ENCODE measurements at places on chromosomes 11 and 22.
A peak's percentile ranks its signal among the peaks of the same experiment; 100 is the strongest.

DNA sequence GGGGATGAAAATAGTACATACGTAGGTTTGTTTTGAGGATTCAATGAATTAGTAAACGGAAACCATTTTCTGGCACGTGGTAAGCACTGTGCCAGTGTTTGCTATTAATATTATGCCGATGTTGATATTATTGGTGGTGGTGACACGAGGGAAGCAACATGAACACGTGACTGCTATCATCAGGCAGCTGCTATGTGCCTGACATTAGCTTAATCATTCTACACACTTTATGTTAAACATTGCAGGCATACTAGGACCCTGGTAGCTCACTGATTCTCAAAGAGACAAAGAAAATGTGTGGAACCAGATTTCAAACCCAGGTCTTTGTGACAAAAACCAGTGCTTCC lies 656 bp downstream of the SRRD start:
- DNase-seq: peak; percentile 16

GRCh38 chr11:66548041-66548440 lies 1.3 kb downstream of the ACTN3 start:
- no peak for DNase-seq

- DNase-seq: no peak
These were observed 111.4 kb upstream of the PITPNB start for GRCh38 chr22:28030473-28030872.

DNA sequence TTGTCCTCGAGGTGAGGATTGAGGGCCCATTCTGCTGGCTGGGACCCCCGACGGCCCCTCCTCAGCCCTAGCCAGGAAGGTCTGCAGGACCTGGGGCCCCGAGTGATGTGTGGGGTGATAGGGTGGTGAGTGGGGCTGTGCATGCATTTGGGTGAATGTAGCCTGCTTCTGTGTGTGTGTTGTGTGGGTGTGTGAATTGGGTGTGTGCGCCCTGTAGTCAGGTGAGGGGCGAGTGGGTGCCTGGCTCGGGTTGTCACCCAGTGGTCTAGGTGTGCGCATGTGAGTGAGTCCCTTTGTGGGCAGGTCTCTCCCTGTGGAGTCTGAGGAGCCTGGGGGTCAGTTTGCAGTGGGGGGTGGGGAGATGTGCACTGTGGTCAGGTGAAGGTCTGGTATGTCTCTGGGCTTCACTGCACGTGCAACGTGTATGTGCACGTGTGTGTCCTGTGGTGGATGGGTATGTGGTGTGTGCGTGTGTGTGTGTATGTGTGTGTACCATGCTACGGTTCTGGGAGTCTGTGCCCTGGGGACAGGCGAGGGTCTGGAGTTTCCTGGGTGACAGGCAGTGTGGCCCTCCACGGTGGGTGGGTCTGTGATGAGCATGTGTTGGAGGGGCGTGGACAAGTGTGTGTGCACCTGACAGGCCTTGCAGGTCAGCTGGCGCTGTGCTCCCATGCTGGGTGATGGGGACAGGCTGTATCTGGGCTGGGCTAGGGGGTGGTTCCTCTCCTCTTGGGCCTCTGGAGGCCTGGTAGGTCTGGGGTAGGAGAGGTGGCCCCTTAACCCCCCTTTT lies 1.0 kb downstream of the TMEM151A start:
- DNase-seq: no peak

DNA sequence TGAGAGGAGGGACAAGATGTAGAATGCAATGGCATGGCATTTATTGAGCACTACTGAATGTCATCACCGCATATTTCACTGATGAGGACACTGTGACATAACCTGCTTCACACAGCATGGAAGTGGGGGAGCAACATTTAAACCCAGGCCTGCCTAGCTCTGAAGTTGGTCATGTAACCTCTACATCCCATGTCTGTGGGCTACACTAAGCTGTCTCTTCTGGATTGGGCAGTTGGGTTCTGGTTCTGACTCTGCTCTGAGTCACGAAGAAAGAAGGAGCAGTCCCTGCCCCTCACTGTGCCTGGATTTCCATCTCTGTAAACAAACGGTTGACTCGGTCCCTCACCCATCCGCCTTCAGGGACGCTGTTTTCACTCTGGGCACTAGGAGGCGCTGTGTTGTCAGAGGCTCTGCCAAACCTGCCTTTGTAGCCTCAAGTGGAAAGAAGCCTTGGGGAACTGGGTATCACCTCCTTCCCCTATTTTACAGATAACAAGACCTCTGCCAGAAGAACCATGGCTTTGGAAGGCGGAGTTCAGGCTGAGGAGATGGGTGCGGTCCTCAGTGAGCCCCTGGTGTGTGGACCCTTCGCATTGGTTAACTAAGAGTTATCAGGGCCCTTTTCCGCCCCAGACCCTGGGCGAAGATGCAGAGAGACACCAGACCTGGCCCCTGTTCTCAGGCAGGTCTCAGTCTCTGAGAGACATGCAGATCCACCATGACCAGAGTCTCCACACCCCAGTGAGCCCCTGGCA lies 12.7 kb upstream of the ARHGEF17 start:
- DNase-seq: peak; percentile 76

DNA sequence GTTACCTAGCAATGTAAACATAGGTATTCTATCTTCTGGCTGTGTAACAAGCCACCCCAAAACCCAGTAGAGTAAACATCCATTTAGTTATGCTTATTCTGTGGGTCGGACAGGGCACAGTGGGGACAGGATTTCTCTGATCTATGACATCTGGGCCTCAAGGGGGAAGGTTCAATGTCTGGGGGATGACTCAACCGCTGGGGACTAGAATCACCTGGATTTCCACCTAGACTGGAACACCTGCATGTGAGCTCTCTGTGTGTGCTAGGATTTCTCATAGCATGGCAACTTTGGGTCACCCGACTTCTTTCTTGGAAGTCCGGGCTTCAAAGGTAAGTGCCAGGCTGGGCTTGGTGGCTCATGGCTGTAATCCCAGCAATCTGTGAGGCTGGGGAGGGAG lies 36.5 kb upstream of the MICAL2 start:
- DNase-seq: no peak

- DNase-seq: no peak
These were observed 27.4 kb downstream of the TUB start for GRCh38 chr11:8108421-8108820.

DNA sequence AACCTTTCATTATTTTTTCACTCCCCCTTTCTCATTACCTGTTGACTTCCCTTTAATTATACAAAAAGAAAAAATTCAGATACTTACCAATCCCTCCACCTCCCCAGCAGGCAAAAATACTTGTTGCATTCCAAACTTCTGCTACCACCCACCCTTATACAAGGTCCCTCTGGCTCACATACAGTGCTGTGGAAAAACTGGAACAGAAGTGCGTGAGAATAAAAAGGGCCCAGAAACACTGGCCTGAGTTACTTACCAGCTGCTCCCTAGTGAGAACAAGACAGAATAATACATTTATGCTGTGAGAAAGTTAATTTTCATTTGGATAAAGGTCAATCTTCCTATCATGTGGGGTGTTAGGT lies 46.9 kb upstream of the RAPSN start:
- no peak for DNase-seq

GRCh38 chr22:22422629-22423112 lies 85.9 kb downstream of the ZNF280B start:
- DNase-seq: peak; percentile 63

GRCh38 chr11:66361502-66361941 lies 10.0 kb downstream of the SLC29A2 start:
- no peak for DNase-seq

DNA sequence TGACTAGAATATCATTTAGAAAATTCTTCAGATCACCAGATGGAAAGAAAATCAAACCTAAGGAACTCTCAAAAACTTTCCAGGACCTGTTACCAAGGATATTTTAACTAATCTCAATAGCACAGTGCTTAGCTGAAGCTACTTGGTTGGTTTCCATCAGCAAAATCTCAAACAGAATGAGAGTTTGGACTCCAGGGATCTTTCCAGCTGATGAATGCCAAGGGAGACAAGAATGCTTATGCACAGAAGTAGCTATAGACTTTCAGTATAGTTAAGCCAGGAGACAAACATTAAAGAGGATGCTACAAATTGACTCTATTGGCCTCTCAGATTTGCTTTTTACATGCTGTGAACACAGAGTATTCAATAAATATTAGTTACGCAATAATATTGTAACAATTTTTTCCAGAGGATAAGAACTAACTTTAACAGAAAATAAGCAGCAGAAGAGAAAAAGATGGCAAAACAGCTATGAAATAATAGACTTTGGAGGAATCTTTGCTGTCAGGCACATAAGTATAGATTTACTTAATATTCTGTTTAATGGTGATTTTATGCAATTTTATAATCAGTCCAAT lies 331.4 kb downstream of the DLG2 start:
- no peak for DNase-seq

- no peak for DNase-seq
These were observed 2.0 kb upstream of the CASTOR1 start for GRCh38 chr22:30291058-30291892.

GRCh38 chr22:32333141-32333768 lies 24.4 kb upstream of the RFPL3 start:
- no peak for DNase-seq

- no peak for DNase-seq
These were observed 1.1 kb downstream of the KCNQ1 start for GRCh38 chr11:2445746-2446551.

GRCh38 chr11:61079416-61080150 lies 22.7 kb upstream of the CD5 start:
- DNase-seq: no peak

DNA sequence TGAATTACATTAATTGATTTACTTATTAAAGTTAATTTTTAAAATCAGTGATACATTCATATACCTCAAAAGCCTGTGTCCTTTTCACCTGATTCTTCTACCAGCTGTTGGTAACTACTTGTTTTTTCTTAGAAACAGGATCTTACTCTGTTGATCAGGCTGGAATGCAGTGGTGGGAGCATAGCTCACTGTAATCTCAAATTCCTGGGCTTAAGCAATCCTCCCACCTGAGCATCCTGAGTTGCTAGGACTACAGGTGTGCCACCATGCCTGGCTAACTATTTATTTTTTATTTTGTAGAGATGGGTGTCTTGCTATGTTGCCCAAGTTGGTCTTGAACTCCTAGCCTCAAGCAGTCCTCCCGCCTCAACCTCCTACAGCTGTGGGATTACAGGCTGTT lies 4.7 kb downstream of the TRIM44 start:
- no peak for DNase-seq

- no peak for DNase-seq
These were observed 4.7 kb downstream of the TPST2 start for GRCh38 chr22:26585104-26585790.

DNA sequence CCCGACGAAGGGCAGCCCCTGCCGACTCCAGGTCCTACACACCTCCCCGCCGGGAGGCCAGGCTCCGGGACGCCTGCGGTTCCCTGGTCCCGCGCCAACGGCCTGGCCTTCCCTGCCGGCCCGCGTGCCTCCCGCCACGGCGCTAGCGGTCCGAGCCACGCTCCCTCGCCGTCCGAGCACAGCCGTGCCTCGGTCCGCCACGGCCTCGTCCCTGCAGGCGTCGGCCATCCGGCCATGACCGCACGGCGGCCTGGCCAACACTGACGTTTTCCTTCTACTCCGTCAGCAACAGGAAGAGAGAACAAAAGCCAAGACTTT lies 532 bp downstream of the EIF4G2 start:
- no peak for DNase-seq

- no peak for DNase-seq
These were observed 757.5 kb downstream of the NELL1 start for GRCh38 chr11:21426931-21427330.

GRCh38 chr11:111230122-111230465 lies 15.4 kb upstream of the POU2AF2 start:
- no peak for DNase-seq

- DNase-seq: peak; percentile 14
These were observed 2.1 kb upstream of the DMC1 start for GRCh38 chr22:38572065-38572464.

GRCh38 chr11:65779669-65779918 lies 1.2 kb downstream of the AP5B1 start:
- no peak for DNase-seq

DNA sequence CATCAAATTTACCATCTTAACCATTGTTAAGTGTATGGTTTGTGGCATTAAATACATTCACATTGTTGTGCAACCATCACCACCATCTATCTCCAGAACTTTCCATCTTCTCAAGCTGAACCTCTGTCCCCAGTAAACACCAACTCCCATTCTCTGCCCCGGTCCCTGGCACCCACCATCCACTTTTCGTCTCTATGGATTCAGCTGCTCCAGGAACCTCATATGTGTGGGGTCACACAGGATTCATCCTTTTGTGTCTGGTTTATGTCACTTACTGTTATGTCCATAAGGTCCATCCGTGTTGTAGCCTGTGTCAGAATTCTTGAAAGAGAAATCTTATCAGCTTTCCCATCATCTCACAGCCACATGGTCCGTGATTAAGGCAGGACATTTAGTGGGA lies 16.3 kb downstream of the TSPAN32 start:
- DNase-seq: no peak

DNA sequence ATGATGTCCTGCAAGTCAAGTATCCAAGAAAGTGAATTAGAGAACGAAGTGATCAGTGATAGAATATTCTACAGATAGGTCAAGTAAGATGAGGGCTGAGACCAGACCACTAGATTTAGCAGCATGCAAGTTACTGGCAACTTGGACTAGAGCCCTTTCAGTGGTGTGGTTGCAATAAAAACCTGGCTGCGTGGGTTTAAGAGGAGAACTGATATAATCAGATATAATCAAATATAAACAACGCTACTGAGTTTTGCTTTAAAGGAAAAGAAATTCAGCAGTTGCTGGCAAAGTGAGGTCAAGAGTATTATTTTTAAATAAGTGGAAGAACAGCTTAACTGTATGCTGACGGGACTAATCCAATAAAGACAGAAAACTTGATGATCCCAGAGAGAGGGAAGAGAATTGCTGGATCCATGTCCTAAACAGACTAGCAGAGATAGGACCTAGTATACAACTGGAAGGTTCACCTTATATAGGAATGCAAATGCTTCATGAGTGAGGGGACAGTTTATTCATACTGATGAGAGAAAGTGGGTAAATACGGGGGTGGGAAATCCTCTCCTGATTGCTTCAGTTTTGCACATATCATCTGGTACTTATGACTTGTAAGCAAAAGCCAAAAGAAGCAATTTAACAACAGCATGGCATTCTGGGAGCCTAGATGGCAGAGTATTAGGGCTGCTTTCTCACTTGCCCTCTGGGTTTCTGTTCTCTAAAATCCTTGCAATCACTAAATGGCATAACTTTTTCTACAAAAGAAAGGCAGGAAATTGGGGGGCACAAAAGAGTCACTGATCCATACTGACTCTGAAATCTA lies 146.2 kb downstream of the RBFOX2 start:
- no peak for DNase-seq

DNA sequence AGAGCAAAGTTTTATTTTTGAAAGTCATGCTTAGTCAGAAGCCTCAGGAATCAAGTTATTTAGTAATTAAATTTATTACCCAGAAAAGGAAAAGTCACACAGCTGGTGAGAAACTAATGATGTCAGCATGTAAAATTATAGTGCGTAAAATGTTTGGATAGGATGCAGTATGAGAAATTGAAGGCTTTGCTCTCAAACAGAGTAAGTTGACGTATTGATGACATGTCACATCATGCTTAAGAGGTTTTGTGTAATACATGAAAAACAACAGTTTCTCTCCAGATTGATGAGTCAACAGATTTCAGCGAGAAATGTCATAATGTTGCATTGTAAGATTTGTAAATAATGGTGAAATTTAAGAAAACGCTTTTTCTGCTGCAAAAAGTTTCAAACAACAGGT lies 769.8 kb downstream of the METTL15 start:
- DNase-seq: no peak

GRCh38 chr11:85123752-85124231 lies 503.4 kb downstream of the DLG2 start:
- DNase-seq: no peak

Measured in activated naive CD4-positive, alpha-beta T cell treated with Interleukin-2 at 50 U/mL for 16 hours (primary cell).